Placental epithelial cell (primary cell): ENCODE measurements at places on chromosomes 3 and 15. TPM values are rescaled to one million over a fixed set of nuclear protein-coding genes. Genes with fewer than 3 reads are reported as not detected.

RHCG gene
- total RNA-seq: 0.11 and 2.4 TPM in 2 replicates

TERC gene
- 334 and 374 TPM in 2 replicates for total RNA-seq

ARPP21 gene
- total RNA-seq: under 0.01 and 0.22 TPM in 2 replicates

CACNA2D3 gene
- total RNA-seq: 13.8 and 16.5 TPM in 2 replicates

USP13 gene
- total RNA-seq: 4.0 and 7.5 TPM in 2 replicates

FGF7 gene
- total RNA-seq: 0.54 and 0.79 TPM in 2 replicates

OPA1 gene
- total RNA-seq: 46.7 and 54.0 TPM in 2 replicates

MEX3B gene
- 5.1 and 6.7 TPM in 2 replicates for total RNA-seq
